ENCODE measurements at places on chromosomes 7 and 10. TPM values are rescaled to one million over a fixed set of nuclear protein-coding genes. Genes with fewer than 3 reads are reported as not detected.
A peak's percentile ranks its signal among the peaks of the same experiment; 100 is the strongest.

- no peak for DNase-seq
Measured at GRCh38 chr7:42065942-42066341, 171.1 kb downstream of the GLI3 start.

GRCh38 chr7:125555916-125556315 lies 626.3 kb upstream of the POT1 start:
- no peak for DNase-seq

- DNase-seq = no peak
Measured at GRCh38 chr7:157589680-157590079, 252.9 kb downstream of the DNAJB6 start.

The GRID2IP gene
- 0.12 TPM for total RNA-seq

The PI4K2A gene
- 19.7 TPM for total RNA-seq

GRCh38 chr10:79254333-79255006 lies 92.8 kb upstream of the PPIF start:
- DNase-seq = no peak

GRCh38 chr10:123154092-123154710 lies at the start of gene BUB3:
Gene BUB3 (plus strand): TSS chr10:123154402. CDS start chr10:123154918, 516 bp downstream.
- DNase-seq = peak; percentile 94

GRCh38 chr7:130365088-130365487 lies 15.2 kb upstream of the CPA1 start:
- no peak for DNase-seq

The RNLS gene
- 2.5 TPM for total RNA-seq

The ERLIN1 gene
- total RNA-seq = 16.6 TPM

- no peak for DNase-seq
Measured at GRCh38 chr7:73741600-73741999, 3.0 kb upstream of the ABHD11 start.

DNA sequence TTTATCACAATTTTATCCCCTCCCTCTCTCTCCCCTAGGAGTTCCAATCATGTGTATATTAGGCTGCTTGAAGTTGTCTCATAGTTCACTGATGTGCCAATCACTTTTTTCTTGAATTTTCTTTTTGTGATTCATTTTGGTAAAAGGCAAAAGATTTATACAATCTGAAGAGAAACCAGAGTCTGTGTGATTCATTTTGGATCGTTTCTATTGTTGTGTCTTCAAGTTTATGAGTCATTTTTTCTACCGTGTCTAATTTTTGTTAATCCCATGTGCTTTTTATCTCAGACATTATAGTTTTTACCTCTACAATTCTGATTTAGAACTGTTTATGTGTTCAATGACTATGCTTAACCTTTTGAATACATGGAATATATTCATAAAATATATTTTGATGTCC lies 483.9 kb upstream of the AUTS2 start:
- no peak for DNase-seq

GRCh38 chr7:143495851-143496250 lies 18.2 kb downstream of the TAS2R41 start:
- no peak for DNase-seq

GRCh38 chr10:80924063-80924952 lies 386.6 kb downstream of the SH2D4B start:
- no peak for DNase-seq

The CREB3L2 gene
- total RNA-seq = 61.8 TPM

The STOX1 gene
- total RNA-seq = 0.32 TPM

DNA sequence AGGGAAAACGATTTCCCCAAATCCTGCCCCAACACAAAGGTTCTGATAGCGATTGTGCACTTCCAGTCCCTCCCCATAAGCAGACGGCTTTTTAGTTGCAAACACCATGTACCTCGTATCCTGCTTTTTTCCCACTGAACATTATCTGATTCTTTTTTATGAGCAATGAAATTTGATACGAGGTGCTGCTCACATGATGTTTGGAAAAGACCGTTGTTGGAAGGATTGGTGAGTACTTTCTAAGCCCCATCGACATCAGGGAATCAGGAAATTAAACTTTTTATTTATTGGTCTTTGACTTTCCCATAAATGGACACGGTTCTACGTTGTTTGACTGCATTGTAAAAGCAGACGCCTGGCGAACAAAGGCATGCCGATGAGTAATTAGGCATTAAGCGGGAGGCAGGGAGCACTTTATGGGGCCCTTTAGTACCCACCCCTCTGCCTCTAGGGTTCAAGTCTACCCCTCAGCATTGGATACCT lies 49.4 kb downstream of the TEX36 start:
- no peak for DNase-seq

All from activated T-helper 1 cell treated with anti-CD3 and anti-CD28 coated beads, Interleukin-12 subunit alpha, Interleukin-12 subunit beta, Interleukin-2, Interleukin-4 antibody, amounts not matched to agents 30 ng/mL and 10 ng/mL and 1 ng/mL, durations not matched to agents 14 hours and 24 hours and 36 hours (primary cell).